ENCODE measurements at places on chromosomes 2 and 18.

GRCh38 chr2:216674376-216674775 is 21.0 kb downstream of the IGFBP5 start:
- no peak for DNase-seq

DNA sequence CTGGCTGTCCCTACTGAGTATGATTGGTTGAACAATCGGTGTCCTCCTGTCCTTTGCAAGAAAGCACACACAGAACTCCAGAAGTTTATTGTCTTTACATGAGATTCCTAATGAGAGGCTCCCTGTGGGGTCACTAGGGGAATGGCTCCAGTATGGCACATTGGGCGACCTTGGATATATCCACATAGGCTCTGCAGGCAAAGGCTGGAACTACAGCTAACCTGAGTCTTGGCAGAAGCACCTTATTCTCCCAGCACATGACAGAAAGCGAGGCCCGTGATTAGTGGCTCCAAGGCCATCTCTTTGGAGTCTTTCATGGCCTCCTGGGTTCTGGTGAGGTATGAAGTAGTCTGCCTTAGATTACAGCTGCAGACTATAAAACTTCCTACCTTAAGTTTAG is 49.0 kb downstream of the ZDBF2 start:
- DNase-seq: no peak

DNA sequence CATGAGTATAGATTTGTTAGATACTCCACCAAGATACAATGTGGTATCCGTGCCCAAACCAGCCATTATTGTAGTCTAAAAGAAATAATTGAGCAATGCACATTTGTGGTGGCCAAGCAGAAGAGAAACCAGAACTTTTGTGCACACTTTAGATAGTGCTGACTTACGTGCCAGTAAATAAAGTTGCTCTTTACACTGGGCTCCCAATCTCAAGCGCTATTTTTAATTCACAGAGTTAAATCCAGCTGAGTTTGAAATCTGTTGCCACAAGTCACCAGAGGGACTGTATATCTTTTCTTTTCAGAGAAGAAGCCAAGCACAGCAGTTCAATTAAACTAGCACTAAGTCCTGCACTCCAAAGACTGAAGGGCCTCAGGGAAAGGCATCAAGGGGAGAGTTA is 680.4 kb downstream of the TDRD15 start:
- DNase-seq: no peak

DNA sequence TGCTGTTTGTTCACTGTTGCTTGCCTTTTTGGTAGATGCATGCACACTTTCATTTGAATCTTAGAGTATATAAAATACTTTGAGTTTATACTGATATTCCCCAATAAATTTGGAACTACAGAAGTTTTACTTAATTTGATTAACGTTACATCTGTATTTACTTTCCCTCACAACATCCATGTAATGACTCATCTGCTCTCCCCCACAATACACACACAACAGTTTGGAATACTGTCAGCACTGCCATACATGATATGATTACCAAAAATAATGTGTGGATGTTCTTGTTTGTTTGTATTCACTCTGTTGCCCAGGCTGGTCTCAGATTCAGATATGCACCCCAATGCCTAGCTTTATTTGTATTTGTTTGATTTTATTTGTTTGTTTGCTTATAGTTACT is 144.2 kb downstream of the WDR7 start:
- no peak for DNase-seq

DNA sequence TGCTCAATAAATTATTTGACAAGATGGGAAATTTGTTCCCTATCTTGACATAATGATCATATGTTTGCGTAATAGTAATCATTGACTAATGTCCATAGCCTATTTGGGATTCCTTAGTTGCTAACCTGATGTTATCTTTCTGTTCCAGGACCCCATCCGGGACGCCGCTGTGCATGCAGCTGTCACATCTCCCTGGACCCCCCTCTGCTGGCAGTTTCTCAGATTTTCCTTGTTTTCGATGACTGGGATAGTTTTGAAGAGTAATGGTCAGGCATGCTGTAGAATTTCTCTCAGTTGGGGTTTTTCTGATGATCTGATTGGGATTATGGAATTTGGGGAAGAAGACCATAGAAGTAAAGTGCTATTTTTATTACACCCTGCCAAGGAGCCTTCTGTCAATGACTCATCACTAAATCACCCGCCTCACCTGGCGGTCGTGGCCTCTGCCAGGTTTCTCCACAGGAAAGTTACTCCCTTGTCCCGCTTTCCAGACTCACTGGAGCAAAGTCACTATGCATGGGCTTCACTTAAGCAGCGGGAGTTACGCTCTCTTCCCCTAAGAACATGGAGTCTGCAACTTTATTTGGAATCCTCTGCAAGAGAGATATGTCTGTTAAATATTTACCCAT is 19.9 kb upstream of the TMEM18 start:
- no peak for DNase-seq

DNA sequence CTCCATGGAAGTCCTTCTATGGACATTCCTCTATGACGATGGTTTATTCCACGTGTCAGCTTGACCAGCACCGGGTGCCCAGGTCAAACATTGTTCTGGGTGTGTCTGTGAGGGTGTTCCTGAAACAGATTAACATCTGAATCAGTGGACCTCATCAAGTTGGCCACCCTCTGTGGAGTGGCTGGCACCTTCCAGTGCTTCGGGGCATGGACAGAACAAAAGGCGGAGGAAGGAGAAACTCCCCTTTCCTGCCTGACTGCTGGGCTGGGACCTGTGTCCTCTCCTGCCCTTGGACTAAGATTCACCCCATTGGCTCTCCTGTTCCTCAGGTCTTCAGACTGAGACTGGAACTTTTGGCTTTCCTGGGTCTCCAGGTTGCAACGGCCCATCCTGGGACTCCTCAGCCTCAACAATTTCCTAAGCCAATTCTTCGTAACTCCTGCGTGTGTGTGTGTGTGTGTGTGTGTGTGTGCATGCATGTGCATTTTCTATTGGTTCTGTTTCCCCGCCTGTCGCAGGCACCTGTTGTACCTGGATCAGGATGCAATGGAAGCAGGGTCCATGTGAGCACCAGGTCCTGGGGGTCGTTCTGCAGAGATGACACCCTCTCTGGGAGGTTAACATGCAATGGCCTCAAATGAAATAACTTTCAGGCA is 357.2 kb upstream of the SALL3 start:
- no peak for DNase-seq

- no peak for DNase-seq
Observed at GRCh38 chr18:44452346-44452745, 228.3 kb upstream of the SETBP1 start.

Measured in stimulated activated CD4-positive, alpha-beta T cell treated with anti-CD3 and anti-CD28 coated beads, Interleukin-4, amount 100 ng/mL, for 24 hours (primary cell).